ENCODE measurements at places on chromosomes 13 and 19.

DNA sequence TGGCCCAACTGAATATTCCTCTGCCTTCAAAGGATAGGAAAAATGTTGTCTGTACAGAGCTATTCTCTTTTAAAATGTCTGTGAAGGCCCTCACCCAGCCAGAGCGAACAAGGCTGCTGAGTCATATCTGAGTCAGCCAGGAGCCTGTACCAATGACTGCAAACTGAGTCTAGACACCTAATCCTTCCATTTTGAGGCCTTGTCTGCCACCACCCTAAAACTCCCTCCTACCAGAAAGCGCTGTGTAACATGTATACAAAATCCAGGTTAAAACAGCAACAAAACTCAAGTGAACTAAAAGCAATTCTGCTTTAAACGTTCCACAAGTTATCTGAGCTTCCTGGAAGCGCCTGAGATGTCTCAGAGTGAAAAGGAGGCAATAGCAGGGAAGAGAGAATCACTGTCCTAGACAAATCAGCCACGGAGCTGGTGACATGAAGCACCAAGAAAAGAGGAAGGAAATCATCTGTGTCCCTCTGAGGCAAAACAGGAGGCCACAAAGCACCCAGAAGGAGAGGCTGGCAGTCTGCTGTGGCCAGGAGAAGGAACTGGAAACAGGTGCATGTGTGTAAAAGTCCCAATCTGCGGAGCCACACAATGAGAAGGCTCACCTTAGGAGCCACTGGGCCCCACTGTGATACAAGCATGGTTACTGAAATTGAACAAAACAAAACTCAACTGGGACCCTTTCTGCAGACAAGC, 10.2 kb downstream of the DHRS12 start:
- DNase-seq, result peak; percentile 58

DNA sequence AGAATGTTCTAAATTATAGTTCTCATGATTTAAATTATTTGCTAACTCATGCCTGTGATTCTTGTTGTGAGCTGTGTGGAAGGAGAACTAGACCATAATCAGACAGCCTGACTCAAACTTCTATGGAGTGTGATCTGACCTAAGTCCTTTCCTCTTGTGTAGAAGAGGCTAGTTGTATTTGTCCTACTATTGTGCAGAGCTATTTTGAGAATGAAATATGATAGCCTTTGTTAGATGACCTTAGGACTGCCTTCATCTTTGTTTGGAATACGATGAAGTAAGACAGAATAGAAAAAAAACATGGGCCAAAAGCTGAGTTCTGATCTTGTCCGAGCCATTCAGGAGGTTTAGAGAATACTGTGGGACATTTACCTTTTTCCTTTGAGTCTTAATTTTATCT, 119.4 kb downstream of the STOML3 start:
- no peak for DNase-seq

DNA sequence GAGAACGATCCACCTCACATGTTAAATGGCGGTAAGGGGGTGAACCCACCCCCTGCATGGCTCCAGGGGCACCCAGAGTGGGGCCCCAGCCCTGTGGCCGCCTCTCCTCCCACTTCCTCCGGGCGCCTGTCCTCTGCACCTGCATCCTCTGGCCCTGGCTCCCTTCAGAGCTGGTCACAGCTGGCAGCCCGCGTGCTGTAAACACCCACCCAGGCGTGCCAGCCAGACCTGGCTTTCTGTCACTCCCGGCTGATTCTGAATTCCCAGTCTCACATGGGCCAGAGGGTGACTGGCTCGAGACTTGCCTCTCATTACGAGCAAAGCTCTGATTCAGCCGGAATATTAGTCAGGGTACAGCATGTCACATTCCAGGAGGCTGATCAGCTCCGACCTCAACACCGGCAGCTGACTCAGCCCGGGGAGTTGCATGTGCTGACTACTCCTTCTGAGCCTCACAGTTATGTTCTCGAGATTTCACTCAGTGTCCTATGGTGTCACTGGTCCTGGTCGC, 75.1 kb downstream of the GNG7 start:
- DNase-seq, result peak; percentile 47

DNA sequence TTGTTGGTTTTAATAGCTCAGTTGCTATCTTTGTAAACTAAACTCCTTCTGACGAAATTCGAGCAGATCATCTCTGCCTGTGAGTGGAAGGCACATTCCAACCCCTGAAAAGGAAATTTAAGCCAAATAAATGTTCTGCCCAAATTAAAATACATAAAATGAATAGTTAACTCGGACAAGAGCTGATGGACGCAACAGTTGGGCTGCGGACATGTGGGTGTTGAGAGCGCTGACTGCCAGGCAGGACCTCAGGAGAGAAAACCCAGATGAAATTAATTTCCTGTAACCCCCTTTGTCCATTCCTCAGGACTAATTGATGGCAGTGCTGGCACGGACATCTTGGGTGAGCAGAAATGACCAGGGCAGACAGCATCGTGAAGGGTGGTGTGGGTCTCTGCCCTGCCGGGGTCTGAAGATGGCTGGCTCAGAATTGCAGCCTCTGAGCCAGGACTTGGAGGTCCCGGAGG, 86.5 kb downstream of the TSHZ3 start:
- DNase-seq, result peak; percentile 42

DNA sequence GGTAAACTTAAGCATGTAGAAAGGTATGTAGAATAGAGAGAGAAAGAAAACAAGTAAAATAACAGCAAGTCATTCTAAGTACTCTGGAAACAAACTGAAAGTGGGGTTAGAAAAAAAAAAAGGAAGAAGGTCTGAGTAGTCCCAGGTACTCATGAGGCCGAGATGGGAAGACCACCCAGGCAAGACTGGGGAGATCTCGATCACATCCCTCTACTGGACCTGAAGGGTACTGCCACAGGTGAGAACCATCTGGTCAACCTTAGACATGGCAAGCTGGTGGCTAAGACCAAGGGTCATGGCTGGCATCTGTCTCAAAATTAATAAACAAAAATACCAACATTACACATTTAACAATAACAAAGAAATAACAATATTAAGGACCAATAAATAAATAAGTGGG, 36.3 kb upstream of the ZNF724 start:
- DNase-seq, result no peak

DNA sequence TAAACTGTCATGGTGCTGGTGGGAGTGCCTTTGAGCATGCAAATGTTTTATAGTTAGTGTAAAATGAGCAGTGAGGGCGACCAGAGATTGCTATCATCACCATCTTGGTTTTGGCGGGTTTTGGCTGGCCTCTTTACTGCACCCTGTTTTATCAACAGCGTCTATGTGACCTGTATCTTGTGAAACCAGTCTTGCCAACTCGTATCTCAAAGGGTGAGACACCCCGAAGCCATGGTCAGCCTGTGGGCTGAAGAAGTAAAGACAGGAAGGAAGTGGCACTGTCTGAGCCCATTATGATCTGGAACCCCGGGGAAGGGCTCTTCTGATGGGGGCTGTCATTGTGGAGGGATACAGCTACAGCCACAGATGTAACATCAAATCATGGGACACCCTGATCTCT, 81.5 kb upstream of the FAM216B start:
- DNase-seq, result no peak

- DNase-seq, result no peak
Observed at GRCh38 chr13:25218019-25218418, 45.9 kb upstream of the AMER2 start.

- no peak for DNase-seq
Observed at GRCh38 chr19:49316284-49316683, 8.7 kb downstream of the SLC6A16 start.

DNA sequence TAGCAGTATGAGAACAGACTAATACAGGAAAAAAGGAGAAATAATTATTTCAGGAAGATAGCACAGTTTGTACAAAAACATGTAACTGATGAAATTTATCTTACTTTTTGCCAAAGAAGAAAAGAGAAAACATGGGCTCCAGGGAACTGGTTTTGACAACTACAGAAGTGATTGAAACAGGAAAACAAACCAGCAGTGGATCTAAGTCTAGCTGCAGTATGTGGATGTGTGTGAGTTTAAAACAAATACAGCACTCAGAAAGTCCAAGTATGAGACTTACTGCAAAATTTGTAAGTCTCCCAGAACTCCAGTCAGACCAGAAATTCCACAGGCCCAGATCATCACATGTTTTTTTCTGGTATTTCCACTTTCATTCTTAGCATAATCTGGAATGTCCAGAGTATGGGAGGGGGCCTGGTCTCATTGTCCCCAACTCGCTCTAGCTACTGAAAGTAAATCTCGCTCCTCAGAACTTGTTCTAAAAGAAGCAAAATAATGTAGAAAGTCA, 259.5 kb downstream of the NHLRC3 start:
- no peak for DNase-seq

DNA sequence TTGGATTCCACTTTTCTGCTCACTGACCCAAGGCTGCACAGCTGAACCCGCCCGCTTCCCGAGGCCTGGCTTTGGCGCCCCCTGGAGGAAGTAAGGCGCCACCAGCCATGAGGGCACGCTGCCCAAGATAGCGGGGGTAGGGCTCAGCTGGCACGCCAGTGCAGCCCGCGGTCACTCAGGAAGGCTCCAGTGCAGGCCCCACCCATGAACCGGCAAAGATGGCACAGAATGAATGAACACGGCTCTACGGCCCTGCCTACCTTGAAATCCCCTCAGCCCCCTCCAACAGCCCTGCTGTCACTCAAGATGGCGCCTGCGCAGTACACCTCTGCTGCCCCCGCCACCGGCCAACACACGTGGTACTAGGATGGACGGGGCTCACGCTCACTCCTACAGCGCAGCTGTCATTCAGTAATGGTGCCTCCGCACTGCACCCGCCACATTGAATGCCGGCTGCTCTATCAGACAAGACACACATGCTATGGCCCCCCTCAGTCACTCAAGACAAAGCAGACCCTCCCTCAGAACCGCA, 3.0 kb downstream of the PEG3 start:
- DNase-seq, result peak; percentile 90

DNA sequence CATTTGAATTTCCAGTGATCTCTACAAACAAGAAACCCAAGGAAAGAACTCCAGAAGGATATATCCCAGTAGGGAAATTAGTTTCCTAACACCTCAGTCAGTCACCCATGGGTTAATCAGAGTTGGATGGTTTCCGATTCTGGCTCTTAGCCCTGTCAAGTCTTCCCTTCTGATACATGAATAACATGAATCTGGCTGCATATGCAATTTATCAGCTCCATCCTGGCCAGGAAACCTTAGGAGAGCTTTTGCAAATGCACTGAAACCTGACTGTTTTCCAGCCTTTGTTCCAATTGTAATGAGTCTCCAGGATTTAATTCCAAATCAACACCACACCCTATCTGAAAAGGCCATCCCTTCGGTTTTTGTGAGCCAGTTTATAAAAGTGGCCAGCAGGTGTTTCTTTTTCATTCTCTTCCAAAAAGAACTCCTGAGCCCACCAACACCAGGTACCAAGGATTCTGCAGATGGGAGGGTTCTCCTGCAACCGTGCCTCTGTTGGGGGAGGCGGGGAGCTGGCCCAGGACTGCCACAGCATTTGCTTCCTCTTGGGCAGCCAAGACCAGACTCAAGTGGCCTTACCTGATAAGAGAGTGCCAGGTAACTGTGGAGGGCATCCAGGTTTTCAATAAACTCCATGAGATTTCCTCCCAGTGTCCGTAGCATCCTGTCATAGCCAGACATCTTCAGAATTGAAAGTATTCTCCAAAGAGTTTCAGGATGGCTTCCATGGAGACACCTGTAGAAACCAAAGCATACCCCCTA, 77.5 kb downstream of the C13orf42 start:
- DNase-seq, result peak; percentile 78

GRCh38 chr13:33376212-33376611, 90.7 kb upstream of the STARD13 start:
- DNase-seq, result no peak

- peak; percentile 31 for DNase-seq
Observed at GRCh38 chr19:58034477-58034793, 610 bp downstream of the ZSCAN1 start.

DNA sequence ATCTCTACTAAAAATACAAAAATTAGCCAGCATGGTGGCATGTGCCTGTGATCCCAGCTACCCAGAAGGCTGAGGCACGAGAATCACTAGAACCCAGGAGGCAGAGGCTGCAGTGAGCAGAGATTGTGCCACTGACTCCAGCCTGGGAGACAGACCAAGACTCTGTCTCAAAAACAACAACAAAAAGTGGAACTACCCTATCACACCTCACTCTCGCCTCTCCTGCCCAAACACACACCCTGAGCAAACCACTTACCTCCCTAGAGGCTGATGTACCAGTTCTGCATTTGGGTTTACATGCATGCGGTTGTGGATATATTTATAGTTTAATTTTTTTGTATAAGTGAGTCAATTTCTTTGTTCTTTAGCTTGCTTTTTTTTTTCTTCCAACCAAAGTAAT, 7.7 kb upstream of the PTOV1 start:
- DNase-seq, result no peak

- DNase-seq, result no peak
Observed at GRCh38 chr13:75407473-75407872, 74.5 kb downstream of the TBC1D4 start.

DNA sequence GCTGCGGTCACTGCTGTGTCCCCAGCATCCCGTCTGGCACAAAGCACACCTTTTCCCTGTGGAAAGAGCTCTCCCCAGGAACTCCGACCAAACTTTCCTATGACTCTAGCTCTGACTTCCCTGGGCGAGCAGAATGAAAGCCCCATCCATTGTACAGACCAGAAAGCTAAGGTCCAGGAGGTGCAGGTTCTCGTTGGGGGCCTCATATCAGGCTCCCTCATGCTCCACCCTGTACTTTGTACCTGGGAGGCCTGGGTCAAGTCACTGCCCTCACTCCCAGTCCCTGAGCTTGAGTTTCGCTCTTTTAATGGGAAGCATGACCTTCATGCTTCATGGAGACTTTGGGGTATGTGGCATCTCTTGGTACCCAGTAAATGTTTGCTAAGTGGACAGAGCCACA, 18.4 kb downstream of the CYTH2 start:
- DNase-seq, result no peak

DNA sequence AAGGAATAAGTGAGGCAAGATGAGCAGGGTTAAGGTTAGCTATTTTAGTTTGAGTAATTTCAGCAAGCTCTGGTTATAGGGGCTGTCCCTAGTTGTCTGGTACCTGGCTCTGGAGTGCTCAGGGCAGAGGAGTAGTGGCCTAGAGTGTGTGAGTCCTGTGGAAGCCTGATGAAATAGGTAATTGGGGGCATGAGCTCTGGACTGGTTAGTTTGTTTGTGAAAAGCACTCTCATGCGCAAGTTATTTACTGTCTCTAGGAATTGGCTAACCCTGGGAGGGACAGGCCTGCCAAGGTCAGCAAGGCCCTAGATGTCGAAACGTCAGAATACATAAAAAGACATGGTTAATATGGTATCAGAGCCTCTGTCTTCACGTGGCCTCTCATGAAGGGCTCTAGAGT, 900.1 kb downstream of the PCDH17 start:
- DNase-seq, result no peak

DNA sequence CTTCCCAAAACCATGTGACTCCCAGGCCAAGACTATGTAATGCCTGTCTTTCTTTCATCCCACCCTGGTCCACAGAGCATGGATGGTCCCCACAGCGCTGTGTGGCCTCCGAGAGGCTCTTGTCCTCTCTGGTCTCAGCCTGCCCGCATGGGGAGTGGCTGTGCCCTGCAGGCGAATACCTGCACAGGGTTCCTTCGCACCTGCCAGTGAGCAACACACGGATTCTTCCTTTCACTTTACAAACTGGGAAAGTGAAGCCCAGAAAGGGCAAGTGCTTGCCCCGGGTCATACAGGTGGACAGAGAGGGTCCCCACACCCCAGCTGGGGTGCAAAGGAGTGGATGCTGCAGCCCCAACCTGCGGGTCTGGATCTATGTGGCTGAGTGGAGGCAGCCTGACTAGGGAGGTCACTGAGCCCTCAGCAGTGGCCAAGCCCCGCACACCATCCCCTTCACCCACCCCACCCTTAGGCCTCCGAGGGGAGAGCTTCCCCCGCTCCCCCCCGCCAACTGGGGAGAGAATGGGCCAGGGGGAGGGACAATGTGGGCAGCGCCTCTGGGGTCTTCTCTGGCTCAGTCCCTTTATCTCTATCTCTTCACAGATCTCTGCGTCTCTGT, 747 bp upstream of the MARK4 start:
- DNase-seq, result no peak
